ENCODE measurements at places on chromosomes 6 and 20.

- no peak for DNase-seq
These were observed 568.5 kb downstream of the UTRN start for GRCh38 chr6:144853603-144854002.

GRCh38 chr6:165899611-165900010 lies 236.6 kb upstream of the PDE10A start:
- DNase-seq = no peak

GRCh38 chr6:26216886-26217713 lies 129.9 kb downstream of the HFE start:
- DNase-seq = peak; percentile 81

DNA sequence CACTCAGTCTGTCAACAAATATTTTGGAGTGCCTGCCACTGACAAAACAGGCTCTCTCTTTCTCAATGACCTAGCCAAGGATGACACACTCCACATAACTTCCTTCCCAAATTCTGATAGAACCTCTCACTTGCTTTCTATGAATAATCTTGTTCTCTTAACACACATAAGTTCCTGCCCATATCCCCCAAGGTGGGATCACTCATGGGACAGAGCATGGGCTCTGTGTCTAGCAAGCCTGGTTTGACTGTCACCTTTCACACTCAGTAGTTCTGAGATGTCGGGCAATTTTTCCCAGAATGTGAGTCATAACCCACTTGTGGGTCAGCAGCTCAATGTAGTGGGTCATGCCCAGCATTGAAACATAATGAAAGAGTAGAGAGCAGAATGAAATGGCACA lies 78.1 kb downstream of the LRFN2 start:
- DNase-seq = peak; percentile 15

DNA sequence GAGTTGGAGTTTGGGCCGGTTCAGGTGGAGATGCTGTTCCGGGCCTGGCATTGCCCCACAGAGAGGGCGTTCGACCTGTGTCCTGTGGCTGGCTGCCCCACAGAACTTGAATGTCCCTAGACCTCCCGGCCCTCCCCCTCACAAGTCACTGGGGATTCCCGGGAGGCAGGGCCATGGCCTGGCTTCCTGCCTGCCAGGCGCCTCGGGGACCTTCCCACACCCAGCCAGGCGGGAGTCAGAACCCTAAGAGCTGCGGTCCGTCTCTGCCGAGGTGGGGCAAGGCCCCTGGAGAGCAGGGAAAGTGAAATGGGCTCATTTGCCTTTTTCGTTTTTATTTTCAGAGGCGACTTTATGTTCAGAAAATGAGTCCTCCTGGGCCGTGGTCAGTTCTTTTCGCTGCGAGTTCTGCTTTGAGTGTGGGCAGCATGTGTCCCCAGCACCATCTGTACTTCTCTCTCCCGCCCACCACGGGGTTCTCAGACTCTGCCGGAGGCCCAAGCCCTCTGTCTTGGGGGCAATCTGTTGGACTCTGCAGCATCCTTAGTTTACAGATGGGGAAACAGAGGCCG lies 8.5 kb downstream of the RBM38 start:
- peak; percentile 69 for DNase-seq

DNA sequence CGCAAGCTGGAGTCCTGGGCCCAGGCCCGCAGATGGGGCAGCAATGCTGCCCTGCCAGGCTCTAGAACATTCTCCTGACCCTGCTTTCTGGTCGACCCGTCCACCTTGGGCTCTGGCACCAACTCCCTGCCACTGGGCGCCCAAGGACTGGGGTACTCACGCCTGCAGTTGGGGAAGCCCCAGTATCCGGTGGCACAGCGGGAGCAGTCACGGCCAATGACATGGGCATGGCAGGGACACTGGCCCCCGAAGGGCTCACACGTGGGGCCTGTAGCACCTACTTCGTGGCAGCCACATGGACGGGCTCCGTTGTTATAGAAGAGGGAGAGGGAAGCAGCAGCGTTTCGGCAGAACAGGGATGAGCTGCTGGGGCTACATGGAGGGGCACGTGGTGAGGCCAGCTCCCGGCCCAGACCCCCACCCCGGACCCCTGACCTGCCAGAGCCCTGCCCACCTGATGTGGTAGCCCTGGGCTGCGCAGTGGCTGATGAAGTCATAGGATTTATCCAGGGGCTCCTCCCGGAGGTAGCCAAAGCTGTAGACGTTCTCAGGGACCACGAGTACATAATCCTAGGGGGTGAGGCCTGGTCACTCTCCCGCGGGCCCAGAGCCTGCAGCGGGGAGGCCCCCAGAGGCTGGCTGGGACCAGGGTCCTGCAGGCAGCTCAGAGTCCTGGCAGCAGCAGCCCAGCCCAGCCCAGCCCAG lies 26.0 kb downstream of the ADRM1 start:
- no peak for DNase-seq

GRCh38 chr6:146916435-146917025 lies 287.7 kb upstream of the STXBP5 start:
- DNase-seq = no peak

GRCh38 chr6:35048031-35048613 lies 93.0 kb downstream of the TCP11 start:
- no peak for DNase-seq

DNA sequence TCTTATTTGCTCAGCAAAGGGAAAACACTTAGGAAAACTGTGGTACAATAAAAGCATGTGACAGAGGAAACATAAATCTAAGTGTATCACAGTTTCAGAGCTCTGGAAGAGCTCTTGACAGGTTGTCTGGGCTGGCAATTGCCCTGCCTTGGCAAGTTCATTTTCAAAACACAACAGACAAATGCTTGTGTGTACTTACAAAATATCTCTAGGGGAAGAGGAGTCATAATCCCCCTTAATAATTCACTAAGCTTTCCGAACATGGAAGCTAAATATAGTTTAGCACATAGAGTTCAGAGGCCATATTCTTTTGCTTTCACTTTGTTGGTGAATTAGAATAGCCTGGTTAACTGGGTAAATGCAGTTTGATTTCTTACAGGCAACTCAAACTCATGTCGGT lies 211.6 kb upstream of the THEMIS start:
- no peak for DNase-seq

GRCh38 chr6:35178012-35178411 lies 35.7 kb upstream of the SCUBE3 start:
- DNase-seq = no peak

- no peak for DNase-seq
These were observed 51.2 kb upstream of the MARCKS start for GRCh38 chr6:113805811-113806495.

DNA sequence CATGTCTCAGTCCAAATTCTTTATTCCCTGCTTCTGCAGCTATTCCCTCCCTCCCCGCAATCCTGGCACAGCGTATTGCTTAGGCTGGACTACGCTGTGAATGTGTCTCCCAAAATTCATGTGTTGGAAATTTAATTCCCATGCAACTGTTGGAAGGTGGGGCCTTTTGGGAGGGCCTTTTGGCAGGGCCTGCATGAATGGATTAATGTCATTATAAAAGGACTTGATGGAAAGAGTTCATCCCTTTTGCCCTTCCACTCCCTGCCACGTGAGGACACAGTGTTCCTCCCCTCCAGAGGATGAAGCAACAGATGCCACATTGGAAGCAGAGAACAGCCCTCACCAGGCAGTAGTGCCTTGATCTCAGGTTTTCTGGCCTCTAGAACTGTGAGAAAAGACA lies 20.4 kb upstream of the NOTCH4 start:
- no peak for DNase-seq

DNA sequence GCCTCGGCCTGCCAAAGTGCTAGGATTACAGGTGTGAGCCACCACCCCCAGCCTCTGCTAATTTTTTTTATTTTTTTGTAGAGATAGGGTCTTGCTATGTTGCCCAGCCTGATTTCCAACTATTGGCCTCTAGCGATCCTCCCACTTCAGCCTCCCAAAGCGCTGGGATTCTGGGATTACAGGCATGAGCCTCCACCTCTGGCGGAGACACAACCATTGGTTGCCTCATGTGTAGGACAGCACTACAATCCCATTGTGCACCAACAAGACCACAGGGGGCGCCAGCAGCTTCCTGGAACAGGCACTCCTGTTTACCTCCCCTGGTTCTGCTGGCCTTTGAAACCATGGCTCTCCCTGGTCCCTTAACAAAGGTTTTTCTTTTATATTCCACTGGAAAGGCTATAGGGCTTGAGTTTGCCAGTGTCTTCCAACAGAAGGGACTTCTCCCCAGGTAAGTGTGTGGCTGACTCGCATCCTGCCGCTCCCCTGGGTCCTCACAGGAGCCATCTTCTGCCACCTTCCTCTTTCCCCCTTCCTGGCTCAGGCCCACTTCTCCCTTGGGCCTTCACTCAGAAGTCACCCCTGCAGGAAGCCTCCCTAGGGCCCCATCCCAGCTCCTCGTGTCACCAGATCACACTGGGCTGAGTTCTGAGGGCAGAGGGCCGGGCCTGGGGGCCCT lies 39.2 kb upstream of the TLDC2 start:
- peak; percentile 49 for DNase-seq

- DNase-seq = no peak
These were observed 241.2 kb downstream of the BMP7 start for GRCh38 chr20:57025261-57025660.

- peak; percentile 85 for DNase-seq
These were observed 675 bp upstream of the TRERF1 start for GRCh38 chr6:42452171-42453030.

DNA sequence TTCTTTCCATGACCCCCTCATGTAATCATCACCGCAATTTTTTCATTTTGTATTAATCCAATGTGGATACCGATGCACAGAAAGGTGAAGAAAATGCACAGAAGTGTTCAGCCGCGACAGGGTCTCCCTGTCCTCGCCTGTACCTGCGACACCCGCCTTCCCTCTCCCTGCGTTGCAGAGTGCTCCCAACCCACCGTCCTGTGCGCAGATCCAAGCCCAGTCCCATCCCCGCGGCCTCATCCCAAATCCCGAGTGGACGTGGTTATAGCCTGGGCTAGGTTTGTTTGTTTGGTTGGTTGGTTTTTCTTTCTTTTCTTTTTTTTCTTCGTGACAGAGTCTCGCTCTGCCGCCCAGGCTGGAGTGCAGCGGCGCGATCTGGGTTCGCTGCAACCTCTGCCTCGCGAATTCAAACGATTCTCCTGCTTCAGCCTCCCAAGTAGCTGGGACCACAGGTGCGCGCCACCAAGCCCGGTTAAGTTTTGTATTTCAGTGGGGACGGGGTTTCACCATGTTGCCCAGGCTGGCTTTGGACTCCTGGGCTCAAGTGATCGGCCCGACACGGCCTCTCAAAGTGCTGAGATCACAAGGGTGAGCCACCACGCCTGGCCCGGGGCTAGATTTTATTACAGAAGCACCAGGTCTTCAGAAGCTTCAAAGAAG lies 536 bp upstream of the RAET1G start:
- DNase-seq = no peak

DNA sequence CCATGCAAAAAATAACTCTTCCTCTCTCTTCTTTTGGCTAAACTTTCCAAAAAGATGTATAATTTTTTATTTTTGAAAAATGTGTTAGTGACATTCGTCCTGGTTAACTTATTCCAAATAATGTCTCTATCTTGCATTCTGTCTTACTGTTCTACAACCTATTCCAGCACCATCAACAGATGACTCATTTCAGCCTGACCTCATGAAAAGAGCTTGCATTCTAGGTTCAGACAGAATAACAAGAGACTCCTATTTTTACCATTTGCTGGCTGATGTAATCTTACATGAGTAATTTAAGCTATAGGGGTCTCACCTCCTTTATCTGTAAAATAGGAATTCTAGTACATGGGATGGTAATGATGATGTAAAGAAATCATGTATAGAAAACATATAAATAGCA lies 109.0 kb downstream of the FUT9 start:
- no peak for DNase-seq

DNA sequence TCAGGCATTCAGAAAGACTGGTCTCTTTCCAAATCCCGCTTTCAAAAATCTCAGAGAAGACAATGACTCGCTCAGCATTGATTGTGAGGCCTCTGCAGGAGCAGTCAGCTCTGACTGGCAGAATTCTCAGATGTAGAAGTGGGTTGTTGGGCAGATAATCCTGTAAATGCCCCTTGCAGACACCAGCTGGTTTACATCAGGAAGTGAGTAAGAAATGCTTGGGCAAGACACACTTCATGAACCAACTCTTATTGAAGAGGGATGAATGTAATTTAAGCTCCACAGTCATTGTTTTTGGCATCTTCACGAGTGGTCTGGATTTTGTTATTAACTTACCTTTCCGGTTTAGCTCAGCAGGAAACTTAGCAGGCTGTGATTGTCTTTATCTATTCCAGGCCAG lies 166.6 kb downstream of the PLCB4 start:
- DNase-seq = peak; percentile 26

- no peak for DNase-seq
These were observed 128.5 kb downstream of the FLRT3 start for GRCh38 chr20:14208956-14209355.

DNA sequence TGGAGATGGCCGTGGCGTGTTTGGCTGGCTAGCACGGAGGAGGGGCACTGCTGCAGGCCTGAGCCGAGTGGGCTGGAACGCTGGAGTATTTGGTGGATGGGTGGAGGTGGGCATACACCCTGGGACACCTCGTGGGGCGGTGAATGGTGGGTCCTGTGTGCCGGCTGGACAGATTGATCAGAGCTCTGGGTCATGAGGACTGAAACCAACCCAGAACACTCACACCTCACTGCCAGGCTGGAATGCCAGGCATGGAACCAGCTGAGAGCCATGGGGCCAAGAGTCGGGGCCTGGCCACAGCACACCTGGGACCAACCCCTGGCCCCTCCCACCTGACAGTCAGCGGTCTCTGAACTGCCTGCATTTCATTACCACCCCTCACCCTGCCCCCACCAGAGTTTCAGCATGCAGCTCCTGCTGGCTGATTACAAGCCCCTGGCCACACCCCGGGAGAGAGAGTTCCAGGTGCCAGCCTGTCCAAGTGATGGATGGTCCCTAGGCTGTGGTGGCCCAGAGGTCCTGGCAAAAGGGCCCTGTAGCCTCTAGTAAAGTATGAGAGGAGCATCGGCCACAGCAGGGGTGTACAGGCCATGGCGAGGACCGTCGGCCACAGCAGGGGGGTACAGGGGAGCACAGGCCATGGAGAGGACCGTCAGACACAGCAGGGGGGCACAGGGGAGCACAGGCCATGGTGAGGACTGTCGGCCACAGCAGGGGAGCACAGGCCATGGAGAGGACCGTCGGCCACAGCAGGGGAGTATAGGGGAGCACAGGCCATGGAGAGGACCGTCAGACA lies 3.3 kb downstream of the NPBWR2 start:
- peak; percentile 1 for DNase-seq

GRCh38 chr6:120058410-120058809 lies 708.8 kb upstream of the MAN1A1 start:
- no peak for DNase-seq

DNA sequence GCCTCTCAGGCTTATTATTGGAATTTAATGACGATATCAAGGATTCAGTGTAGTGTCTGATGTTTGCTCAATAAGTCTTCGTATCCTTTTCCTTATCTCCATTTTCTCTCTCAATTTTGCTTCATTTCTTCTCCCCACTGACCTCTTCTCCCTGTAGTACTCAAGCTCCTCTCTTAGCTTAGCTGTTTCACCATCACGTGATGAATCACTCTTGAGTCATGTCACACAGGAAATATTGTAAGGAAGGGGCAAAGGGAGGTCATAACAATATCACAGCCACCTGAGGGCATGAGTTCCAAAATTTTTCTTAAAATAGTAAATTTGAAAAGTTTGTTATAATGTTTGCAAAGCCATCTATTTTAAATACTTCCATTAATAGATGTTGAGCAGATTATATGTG lies 392.2 kb upstream of the MARCKS start:
- peak; percentile 71 for DNase-seq
